ENCODE measurements at places on chromosomes 5 and 9.

DNA sequence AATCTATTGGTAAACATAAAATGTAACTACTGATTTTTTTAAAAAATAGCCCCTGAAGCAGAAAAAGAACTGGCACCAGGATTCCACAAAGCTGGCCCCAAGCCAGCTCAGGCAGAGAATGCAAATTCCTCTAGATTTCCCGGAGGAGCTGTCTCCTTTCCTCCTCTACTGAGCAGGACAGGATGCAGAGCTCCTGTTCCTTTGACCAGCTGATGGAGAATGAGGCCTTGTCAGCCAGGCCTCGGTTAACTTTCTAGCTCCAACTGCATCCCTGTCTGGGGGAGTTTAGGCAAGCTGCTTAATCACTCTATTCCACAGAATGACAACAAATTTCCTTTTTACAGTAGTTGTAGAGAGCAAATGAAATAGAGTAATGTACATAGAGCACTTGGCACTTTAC lies 155.5 kb downstream of the GNAQ start:
- no peak for DNase-seq

DNA sequence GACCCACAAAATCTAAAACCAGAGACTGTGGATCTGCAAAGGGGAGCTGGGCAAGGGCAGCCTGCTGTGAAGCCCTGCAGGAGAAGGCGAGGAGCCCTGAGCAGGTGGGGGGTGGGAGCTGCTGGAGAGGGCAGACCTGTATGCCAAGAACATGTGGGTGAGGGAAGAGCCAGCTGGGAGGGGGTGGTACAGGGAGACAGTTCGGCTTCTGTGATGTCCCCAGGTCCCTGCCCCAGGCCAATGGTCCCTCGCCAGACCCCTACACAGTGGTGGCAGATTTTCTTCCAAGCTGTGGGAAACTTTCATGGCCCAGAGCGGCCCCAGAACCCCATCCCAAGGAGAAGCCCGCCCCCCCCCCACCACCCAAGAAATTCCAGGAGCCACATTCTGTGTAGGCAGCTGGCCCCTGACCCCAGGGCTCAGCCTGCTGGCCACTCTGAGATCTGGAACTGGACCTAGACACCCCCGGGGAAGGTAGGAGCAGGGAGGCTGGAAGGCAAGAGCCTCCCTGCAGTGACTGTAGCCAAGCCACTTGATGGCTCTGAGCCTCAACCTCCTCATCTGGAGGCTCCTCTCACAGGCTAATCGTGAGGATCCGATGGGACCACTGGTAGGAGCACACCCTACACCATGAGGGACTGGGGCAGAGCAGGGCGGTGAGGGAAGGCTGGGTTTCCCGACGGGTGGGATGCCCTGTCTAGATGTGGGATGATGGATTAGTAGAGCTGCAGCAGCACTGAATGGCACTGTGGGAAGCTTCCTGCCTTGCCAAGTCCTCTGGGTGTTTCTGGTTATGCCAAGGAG lies 22.6 kb upstream of the CSF1R start:
- no peak for DNase-seq

- no peak for DNase-seq
Observed at GRCh38 chr9:105373723-105374122, 74.1 kb upstream of the FSD1L start.

GRCh38 chr9:128787659-128788058 lies 606 bp downstream of the TBC1D13 start:
- DNase-seq, result no peak

GRCh38 chr5:3220638-3221288 lies 374.9 kb upstream of the IRX1 start:
- no peak for DNase-seq

- no peak for DNase-seq
Observed at GRCh38 chr5:104952876-104953275, 1390.3 kb upstream of the NUDT12 start.

DNA sequence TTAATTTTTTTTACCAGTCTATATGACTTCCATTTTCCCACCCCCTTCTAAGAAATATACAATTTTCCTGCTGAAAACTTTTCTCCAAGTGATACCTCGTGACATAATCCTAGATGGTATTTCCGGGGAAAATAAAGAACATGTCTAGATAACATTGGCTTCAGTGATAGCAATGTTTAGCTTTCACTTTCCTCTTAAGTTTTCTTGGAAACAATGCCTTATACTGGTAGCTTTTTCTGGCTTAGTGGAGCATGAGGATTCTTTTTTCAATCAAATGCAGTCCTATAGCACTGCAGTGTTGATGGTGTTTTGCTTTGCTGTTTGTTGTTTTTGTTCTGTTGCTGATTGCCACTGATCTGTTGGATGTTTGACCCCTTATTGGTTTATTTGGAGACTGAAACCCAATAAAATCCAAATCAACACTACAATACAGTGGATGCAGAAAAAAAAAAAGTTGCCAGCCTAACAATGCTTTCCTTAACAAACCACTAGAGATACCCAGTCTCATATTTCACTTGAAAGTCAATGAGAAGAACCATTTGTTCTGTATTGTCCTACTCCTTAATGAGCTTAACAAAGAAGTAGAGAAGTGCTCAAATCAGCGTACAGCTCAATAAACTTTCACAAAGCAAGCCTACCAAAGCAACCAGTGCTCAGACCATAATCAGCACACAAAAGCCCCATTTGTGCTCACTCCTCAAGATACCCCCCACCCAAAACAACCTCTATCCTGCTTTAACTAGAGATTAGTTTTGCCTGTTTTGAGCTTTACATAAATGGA lies 74.2 kb upstream of the GRAMD2B start:
- no peak for DNase-seq

- no peak for DNase-seq
Observed at GRCh38 chr9:121811140-121811539, 159.7 kb downstream of the DAB2IP start.

DNA sequence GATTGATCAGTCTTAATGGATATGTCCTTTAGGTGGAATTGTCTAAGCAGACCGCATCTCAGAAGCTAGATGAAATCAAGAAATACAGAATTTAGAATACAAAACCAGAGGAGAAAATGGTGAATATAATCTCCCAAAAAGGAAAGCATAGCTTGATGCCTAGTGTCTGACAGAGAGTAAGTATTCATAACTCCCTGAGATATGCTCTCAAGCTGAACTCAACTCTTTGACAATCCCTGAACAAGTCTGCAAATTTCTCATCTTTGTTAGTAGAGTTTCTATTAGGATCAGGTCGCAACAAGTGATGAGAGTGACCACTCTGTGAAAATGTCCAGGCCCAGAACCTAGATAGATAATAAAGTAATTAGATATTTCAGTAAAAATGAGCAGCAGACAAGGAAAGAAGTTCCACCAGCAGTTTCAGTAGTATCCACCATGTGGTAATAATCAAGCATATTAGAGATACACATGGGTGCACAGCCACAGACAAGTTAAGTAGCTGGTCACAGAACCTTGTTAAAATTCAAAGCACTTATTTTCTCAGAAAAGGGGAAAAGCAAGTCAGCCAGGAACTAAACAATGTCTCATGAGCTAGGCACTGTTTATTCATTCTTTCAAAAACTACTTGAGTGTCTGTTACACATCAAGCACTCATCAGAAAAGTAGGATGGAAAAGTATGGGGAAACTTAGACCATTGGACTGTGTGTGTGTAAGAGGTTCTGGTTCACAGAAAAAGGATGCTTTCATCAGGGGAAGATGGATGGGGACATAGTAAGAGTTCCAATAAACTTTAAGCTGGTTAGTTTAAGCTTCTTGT lies 481.5 kb upstream of the TUSC1 start:
- DNase-seq, result no peak

- no peak for DNase-seq
Observed at GRCh38 chr5:561408-561807, 37.2 kb upstream of the SLC9A3 start.
